NCI-H2081 treated with DMSO at 0.1 percent for 48 hours (cell line): ENCODE measurements at places on chromosomes 11 and 22.

- no peak for DNase-seq
Observed at GRCh38 chr11:88464528-88464927, 127.0 kb upstream of the CTSC start.

DNA sequence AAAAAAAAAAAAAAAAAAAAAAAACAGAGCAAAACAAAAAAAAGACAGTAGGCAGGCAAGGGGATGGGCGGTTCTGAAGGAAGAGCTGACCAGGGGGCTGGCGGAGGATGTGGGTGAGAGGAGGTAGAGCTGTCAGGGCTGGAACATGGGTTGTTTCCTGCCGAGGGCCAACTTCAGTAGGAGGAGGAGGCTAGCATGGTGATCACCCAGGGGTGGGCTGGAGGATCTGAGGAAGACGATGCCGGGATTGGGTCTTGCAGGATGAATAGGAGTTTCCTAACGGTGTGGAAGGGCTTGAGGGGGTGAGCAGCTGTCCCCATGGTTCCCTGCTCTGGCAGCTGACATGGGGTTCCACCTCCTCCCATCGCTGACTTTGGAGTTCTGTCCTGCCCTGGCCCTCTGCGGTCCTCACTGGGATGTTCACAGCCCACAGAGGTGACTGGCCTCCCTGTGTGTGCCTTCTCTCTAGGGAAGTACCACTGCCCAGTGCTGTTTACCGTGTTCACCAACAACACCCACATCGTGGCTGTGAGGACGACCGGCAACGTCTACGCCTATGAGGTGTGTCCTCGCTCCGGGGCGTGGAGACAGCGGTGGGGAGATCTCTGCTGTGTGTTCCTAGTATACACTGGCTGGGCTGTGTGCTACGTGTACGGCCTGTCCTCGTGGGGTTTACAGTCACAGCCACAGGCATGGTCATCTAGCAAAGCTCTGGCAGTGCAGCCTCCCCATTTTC, 15.2 kb downstream of the PPIL2 start:
- no peak for DNase-seq

- DNase-seq: no peak
Observed at GRCh38 chr11:5596607-5597201, at the start of gene TRIM6. TRIM6 (plus strand) TSS chr11:5596637; CDS start chr11:5596898, 261 bp downstream.

- DNase-seq: no peak
Observed at GRCh38 chr11:33310720-33311500, 53.7 kb downstream of the HIPK3 start.

DNA sequence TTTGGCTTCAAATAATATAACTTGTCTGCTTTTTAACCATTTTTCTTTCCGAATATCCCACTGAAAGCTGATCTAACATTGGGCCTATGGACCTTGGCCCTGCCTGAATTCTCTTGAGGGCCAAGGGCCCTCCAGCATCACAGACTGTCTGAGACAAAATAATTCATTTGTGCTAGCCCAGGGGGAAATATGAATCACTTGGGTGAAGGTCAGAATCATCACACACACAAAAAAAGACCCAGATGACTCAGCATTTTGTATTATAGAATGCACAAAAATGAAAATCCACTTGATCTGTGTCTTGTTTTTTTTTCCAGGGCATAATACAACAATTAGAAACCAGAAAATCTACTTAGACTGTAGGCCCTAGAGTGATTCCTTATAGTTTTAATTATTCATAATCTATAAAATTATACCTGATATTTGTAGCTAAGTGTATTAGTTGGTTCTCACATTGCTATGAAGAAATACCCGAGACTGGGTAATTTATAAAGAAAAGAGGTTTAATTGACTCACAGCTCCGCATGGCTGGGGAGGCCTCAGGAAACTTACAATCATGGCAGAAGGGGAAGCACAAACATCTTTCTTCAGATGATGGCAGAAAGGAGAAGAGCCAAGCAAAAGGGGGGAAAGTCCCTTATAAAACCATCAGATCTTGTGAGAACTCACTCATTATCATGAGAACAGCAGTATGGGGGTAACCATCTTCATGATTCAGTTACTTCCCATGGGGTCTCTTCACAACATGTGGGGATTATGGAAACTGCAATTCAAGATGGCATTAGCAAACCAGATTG, 15.6 kb upstream of the RDX start:
- no peak for DNase-seq

DNA sequence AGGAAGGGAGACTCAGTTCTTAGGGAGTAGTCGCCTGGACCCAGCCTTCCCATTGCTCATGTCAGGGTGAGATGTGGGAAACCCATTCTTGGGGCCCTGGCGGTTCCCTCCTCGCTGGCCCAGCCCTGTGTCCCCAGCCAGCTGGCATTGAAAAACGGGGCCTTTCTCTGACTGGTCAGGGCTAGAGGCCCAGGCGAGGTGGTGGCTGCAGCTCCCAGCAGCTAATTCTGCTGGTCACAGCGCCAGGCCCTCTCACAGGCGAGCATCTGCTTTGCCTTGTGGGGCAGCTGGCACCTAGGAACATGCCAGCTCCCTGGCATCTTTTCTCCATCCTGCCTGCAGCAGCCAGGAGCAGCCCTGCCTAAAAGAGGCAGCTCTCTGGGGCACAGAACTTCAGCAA, 20.1 kb downstream of the TSPAN18 start:
- DNase-seq: no peak

DNA sequence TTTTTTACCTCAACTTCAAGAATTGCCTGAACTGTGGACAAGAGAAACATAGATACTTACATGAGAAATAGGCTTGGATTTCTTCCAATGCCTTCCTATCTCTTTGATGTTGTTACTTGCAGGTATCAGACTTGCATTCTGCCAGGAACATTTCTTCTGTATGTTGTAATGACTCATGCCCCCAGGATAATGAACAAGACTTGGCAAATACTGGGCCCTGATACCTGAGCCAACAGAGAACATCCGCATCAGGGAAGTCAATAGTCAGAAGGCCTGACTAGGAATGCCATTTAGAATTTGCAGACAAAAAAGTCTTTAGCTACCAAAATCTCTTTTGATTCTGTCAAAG, 273.7 kb upstream of the KIRREL3 start:
- DNase-seq: no peak

DNA sequence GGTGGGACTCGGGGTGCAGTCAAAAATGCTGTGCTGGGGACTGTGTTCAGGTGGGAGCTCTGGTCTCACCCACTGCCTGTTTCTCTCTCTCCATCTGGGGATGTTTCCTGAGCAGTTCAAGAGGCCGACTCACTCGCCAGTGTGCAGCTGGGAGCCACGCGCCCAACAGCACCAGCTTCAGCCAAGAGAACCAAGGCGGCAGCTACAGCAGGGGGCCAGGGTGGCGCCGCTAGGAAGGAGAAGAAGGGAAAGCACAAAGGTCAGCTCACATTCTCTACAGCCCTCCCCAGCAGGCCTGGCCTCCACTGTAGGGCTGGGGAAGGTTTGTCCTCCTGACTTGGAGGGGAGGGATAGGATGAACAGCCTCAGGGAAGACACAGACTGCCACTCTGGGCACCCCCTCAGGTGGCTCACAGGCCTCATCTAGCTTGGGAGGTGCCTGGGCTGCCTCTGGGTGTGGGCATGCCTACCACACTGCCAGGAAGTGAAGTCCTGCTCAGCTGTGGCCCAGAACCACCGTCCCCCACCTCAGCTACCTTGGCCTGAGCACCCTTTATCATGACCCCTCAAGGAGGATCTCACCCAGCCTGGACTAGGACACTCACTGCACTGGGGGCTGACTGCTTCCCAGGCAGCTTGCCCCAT, 13.0 kb downstream of the TUB start:
- DNase-seq: no peak

DNA sequence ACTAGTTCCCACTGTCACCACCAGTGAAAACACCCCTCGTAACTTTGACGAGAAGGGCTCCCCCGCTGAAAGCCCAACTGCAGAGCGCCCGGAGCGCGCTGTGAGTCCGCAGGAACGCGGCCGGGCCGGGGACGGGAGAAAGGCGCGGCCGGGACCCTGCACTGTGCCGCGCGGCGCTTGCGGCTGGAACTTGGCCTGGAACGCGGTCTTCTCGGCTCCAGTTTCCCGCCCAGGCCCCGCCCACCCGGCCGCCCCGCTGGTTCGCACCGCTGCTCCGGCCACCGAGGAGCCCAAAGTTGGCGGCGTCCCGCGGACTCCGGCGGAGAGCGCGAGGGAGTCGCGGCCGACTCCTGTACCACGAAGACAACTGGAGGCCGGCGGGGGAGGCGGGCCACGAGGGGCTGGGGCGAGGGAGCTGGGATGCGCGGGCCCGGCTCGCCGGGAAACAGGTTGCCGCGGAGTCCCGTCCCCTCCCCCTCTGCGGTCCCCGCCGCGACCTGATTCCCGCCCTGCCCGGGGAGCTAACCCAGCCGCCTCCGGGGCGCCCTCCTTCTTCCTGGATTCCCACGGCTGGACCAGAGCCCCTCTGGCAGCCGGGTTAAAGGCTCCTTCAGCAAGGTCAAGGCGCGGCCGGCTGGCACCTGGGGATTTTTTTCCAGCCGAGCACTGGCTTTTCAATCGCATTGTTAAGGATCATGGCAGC, 3.4 kb downstream of the TENM4 start:
- no peak for DNase-seq

DNA sequence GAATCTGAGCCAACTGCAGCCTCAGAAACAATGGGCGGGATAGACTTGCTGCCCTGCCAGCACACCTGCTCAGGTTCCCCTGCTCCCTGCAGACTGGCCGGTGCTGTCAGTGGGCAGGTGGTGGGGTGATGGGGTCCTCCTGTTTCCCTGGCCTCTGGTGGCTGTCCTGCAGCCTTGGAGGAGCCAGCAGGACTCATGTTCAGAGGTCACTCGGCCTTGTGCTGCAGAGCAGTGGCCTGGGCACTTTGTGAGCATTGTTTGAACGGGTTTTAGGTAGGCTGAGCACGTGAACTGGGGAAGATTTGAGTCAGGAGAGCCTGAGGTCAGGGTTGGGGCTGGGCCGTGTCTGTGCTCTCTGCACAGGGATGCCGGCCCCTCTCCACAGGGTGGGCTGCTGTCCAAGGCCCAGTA, 17.6 kb downstream of the PPIL2 start:
- no peak for DNase-seq

GRCh38 chr11:88620568-88621130, 283.1 kb upstream of the CTSC start:
- no peak for DNase-seq

DNA sequence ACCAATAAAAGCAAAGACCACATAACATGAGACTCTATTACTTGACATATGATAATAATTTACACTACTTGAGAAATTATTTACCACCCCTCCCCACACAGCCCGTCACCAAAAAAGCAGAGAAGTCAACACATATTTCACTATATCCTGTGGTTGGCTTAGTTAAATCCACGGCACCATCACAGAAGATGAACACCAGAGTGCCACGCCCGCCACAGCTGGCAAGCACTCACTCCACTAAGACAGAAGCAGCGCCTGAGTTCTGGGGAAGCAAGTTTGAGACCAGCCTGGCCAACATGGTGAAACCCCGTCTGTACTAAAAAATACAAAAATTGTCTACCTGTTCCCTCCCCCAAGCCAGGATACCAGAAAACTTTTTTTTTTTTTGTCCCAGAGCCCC, 53.1 kb downstream of the PACSIN2 start:
- no peak for DNase-seq

- DNase-seq: no peak
Observed at GRCh38 chr11:35272391-35272902, 133.5 kb downstream of the CD44 start.

- DNase-seq: no peak
Observed at GRCh38 chr11:117618982-117619355, 178.0 kb downstream of the DSCAML1 start.

DNA sequence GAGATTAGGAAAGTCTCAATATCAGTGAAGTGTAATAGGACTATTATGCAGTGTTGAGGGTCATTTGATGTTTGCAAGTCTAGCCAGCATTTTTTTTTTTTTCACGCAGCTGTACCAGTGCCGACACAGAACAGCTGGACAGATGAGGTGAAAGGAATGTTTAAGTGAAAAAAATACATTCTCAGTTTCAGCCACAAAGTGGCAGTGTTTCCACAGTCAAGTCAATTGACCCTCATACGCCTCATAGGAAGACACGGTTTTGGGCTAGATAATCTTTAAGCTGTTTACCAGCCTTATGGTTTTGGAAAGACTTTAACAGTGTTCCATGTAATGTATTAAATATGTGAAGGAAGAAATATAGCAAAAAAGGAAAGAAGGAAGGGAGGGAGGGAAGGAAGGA, 349.9 kb upstream of the ANO3 start:
- DNase-seq: no peak

GRCh38 chr22:42772647-42773046, 52.0 kb upstream of the A4GALT start:
- no peak for DNase-seq

DNA sequence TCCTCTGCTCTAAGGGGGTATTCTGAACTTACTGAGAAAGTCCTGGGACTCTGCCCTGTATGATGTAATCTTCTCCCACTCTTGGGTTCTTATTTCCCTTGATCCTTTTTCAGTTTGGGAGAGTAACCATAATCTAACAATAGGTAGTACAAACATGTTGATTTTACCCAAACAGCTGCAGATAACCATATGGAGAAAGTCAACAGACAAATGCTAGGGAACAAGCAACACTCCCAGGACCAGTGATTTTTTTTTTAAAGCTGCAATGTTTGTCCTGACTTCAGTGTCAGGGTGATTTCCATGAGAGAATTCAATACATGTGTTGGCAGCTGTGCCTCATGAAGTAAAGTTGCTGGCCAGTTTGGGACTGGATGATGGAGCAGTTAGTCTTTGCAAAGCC, 156.5 kb downstream of the FCHSD2 start:
- DNase-seq: no peak

DNA sequence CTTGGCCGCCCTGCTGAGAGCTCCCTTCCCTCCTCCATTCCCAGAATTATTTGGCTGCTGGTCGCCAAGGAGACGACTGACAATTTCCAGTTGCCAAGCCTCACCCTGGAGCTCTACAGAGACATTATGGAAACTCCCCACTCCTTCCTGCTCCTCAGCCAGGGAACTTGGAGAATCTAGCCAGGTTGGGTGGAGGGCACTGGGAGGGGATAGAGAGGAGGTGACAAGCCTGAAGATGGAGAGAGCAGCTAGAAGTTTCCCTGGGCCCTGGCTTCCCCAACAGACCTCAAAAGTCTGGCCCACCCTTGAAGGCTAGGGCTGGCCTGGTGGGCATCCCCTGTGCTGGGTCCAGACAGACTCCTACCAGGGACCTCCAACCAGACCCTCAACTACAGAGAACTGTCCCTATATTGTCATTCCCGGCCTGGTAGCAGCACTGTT, 6.7 kb upstream of the VSIG10L2 start:
- DNase-seq: no peak

- DNase-seq: no peak
Observed at GRCh38 chr11:128804481-128804880, 62.6 kb downstream of the KCNJ1 start.

- DNase-seq: no peak
Observed at GRCh38 chr22:20182365-20182764, 31.5 kb upstream of the CCDC188 start.

- no peak for DNase-seq
Observed at GRCh38 chr22:46267431-46268279, at the start of gene TTC38. TTC38 (plus strand) TSS chr22:46268008; CDS start chr22:46268040, 32 bp downstream.
